ENCODE measurements at places on chromosomes 7 and 10.

DNA sequence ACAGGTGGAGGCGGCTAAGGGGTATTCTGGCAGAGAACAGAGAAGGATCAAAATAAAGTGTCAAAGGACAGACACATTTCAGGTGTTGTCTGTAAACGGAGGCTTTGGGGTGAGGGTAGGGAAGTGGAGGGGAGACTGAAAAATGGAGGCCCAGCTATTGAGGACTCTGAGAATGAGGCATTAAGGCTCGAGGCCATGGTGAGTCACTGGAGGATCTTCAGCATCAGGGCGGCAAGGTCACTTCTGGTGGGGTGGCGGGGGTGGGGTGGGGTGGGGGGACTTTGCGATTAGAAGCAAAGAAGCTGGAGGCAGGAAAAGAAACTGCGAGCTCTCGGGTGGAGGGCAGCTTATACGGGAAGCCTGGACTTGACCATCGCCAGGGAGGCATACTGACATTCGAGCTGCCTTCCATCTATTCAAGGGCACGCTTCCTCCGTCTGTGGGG, 58.4 kb upstream of the PCGF5 start:
- no peaks in the 10 kb centered on the region for H3K36me3 ChIP-seq
- DNase-seq, result no peak
- H3K4me3 ChIP-seq, result peak overlapping the region; percentile 86

- H3K36me3 ChIP-seq, result no peaks in the 10 kb centered on the region
- no peak overlapping the region for H3K27ac ChIP-seq
- no peak overlapping the region for H3K4me3 ChIP-seq
- H3K27me3 ChIP-seq, result peaks cover 2% of the 10 kb centered on the region
- H3K4me1 ChIP-seq, result no peaks in the 10 kb centered on the region
- DNase-seq, result no peak
Observed at GRCh38 chr10:63760708-63761047, 239.5 kb downstream of the REEP3 start.

DNA sequence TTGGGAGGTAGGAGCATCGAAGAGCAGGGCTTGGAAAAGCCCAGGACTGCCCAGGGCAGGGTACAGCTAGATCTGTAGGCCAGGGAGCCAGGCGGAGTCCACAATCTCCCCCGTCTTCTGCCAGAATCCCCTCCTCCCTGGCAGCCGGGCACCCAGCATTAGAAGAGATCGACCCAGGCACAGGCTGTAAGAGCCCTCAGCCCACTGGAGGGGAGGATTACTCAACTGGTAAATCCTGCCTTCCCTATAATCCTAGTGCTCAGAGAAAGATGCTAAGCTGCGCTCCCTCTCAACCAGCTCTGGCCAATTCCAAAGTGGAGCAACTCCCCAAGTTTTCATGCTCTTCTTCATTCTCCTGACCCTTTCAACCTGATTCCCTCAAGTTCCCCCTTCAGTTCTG, 3.2 kb downstream of the SPOCK2 start:
- peaks cover 49% of the 10 kb centered on the region for H3K4me1 ChIP-seq
- H3K4me3 ChIP-seq, result no peak overlapping the region
- no peak for DNase-seq
- H3K36me3 ChIP-seq, result peaks cover 10% of the 10 kb centered on the region
- H3K27ac ChIP-seq, result peak overlapping the region; percentile 95

GRCh38 chr10:119447421-119447820, 95.1 kb downstream of the RGS10 start:
- H3K4me3 ChIP-seq, result no peak overlapping the region
- peaks cover 25% of the 10 kb centered on the region for H3K4me1 ChIP-seq
- no peak overlapping the region for H3K27ac ChIP-seq
- DNase-seq, result no peak
- H3K36me3 ChIP-seq, result peaks cover 15% of the 10 kb centered on the region

- DNase-seq, result no peak
- H3K36me3 ChIP-seq, result peaks cover 10% of the 10 kb centered on the region
- no peak overlapping the region for H3K4me3 ChIP-seq
- peaks cover 17% of the 10 kb centered on the region for H3K4me1 ChIP-seq
Observed at GRCh38 chr7:134461916-134462315, 3.0 kb upstream of the AKR1B1 start.

- H3K36me3 ChIP-seq, result peaks cover 8% of the 10 kb centered on the region
- no peak for DNase-seq
- no peak overlapping the region for H3K4me3 ChIP-seq
- H3K27ac ChIP-seq, result no peak overlapping the region
- H3K27me3 ChIP-seq, result no peaks in the 10 kb centered on the region
- H3K4me1 ChIP-seq, result peaks cover 6% of the 10 kb centered on the region
Observed at GRCh38 chr7:70545214-70545613, 586.7 kb upstream of the GALNT17 start.

DNA sequence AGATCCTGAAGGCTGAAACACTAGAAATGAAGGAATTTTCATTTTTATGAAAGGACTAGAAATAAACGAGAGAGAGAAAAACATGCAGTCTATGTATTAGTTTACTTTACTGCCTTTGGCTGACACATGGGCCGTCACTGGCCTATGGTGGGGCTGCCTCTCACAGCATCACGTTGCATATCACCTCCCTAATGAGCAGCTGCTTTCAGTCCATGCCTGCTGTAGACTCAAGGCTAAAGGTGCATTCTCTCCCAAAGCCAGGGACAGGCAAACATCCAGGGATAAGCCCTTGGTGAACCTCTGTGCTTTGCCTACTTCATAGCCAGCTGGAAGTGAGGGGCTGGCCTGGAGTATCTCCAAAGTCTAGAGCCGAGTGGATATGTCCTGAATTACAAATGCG, 359.4 kb downstream of the GPAM start:
- DNase-seq, result no peak
- H3K27me3 ChIP-seq, result peaks cover 2% of the 10 kb centered on the region
- H3K36me3 ChIP-seq, result no peaks in the 10 kb centered on the region
- H3K27ac ChIP-seq, result no peak overlapping the region

GRCh38 chr10:65949526-65949925, 976.3 kb upstream of the LRRTM3 start:
- no peaks in the 10 kb centered on the region for H3K36me3 ChIP-seq
- H3K27me3 ChIP-seq, result no peaks in the 10 kb centered on the region
- H3K27ac ChIP-seq, result no peak overlapping the region
- DNase-seq, result no peak

GRCh38 chr7:139041378-139042085, 5.7 kb upstream of the ZC3HAV1L start:
- peak overlapping the region; percentile 46 for H3K27ac ChIP-seq
- H3K4me3 ChIP-seq, result peak overlapping the region; percentile 2

- H3K27me3 ChIP-seq, result peaks cover 18% of the 10 kb centered on the region
- H3K27ac ChIP-seq, result no peak overlapping the region
- no peaks in the 10 kb centered on the region for H3K4me1 ChIP-seq
- no peak overlapping the region for H3K4me3 ChIP-seq
- no peak for DNase-seq
Observed at GRCh38 chr7:4845740-4846142, 16.1 kb downstream of the PAPOLB start.

GRCh38 chr10:75441196-75441595, 9.8 kb downstream of the LRMDA start:
- H3K4me3 ChIP-seq, result no peak overlapping the region
- no peak for DNase-seq
- peaks cover 10% of the 10 kb centered on the region for H3K27me3 ChIP-seq
- H3K4me1 ChIP-seq, result no peaks in the 10 kb centered on the region
- no peaks in the 10 kb centered on the region for H3K36me3 ChIP-seq

DNA sequence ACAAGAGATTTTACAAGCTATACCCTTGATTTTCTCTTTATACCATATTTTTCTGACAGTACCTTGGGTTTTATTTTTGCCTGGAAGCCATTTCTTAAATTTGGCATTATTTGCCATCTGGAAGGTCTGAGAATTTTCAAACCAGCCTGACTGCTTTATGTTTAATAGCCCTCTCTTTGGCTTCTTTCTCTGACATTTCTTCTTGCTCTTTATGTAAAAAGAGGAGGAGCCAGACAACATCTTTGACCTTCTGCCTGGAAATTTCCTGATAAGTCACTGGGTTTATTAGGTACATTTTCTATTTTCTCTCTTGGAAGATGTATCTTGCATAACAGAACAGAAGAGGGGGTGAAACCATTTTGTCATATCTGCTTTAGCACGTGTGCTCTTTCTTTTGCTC, 79.6 kb downstream of the LANCL2 start:
- H3K27me3 ChIP-seq, result no peaks in the 10 kb centered on the region
- H3K36me3 ChIP-seq, result peaks cover 7% of the 10 kb centered on the region
- no peak overlapping the region for H3K4me3 ChIP-seq

DNA sequence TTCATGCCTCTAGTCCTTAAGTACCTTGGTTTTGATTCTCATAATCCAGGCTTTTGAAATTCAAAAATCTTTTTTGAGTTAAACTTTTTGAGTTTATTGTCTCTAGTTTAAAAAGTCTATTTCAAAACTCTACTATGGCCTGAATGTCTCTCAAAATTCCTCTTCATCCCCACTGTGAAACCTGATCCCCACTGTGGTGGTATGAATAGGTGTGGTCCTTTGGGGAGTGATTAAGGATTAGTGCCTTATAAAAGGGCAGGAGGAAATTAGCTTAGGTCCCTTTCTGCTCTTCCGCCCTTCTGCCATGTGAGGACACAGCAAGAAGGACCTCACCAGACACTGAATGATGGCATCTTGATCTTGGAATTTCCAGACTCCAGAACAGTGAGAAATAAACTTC, 44.1 kb upstream of the JAZF1 start:
- DNase-seq, result no peak
- H3K27me3 ChIP-seq, result no peaks in the 10 kb centered on the region
- no peak overlapping the region for H3K4me3 ChIP-seq
- no peak overlapping the region for H3K27ac ChIP-seq
- no peaks in the 10 kb centered on the region for H3K36me3 ChIP-seq

DNA sequence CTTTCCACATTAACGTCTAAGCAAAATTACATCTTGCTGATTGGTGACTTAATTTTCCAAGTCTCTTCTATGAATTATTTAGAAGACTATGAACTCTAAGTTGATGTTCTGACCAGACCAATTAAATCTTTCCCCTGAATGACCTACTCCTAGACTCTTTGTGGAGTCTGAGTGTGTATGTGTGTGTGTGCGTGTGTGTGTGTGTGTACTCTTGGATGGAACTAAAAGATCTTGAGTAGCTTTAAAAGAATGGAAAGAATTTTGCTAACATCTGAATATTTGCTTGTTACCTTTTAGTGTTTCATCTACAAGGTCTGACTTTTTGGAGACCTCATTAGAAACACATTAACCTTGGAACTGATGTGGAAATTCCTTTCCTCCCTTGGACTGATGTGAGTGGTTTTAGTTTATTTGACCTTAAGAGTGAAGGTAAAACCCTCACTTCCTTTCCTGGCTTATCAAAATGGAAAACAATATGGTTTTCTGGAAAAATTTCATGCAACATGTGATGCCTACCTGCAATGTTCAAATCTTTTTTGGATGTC, 257.1 kb downstream of the GATA3 start:
- H3K27ac ChIP-seq, result no peak overlapping the region
- DNase-seq, result no peak
- H3K4me3 ChIP-seq, result no peak overlapping the region
- no peaks in the 10 kb centered on the region for H3K4me1 ChIP-seq

DNA sequence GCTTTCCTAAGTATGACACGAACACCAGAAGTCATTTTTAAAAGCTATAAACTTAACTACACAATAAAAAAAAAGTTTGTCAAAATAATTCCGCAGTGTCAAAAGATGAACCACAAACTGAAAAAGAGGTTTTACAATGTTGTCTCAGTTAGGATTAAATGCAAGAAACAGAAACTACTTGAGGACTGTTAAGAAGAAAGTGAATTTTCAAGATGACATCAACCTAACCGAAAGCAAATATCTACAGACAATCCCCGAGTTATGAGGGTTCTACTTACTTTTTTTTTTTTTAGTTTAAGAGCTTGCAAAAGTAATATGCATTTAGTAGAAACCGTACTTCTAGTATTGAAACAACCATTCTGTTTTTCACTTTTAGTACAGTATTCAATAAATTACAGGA, 62.3 kb downstream of the TFPI2 start:
- H3K36me3 ChIP-seq, result no peaks in the 10 kb centered on the region
- peaks cover 3% of the 10 kb centered on the region for H3K27me3 ChIP-seq
- no peak for DNase-seq
- no peak overlapping the region for H3K4me3 ChIP-seq

DNA sequence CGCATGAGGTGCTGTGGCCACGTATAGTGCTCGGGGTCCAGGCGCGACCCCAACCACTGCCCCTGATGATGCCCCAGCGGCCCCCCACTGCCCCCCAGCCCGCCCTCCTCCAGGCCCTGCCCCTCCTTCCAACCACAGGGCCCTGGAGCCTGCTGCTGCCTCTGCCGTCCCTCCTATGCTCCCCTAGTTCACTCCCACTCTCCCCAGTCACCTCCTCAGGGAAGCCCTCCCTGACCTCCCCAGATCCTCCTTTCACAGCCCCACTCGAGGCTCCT, 93.8 kb downstream of the UNCX start:
- H3K4me3 ChIP-seq, result no peak overlapping the region
- peaks cover 10% of the 10 kb centered on the region for H3K27me3 ChIP-seq
- peaks cover 2% of the 10 kb centered on the region for H3K36me3 ChIP-seq
- no peak for DNase-seq

DNA sequence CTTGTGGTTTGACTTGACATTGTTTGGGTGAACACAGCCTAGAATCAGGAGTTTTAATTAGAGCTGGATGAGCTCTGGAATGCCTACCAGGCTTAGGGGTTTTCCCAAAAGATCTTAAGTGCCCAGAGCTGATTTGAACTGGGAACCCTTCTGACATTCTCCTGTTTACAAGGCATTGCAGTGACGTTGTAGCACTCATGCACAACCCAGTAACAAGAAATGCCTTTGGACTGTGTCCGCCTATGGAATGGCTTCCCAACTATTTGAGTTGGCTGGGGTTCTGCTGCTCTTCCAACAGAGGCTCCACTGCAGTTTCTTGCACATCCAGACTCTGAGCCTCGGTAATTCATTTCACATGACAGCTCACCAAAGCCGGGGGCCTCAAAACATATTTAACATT, 76.7 kb upstream of the MKX start:
- no peak for DNase-seq
- no peaks in the 10 kb centered on the region for H3K36me3 ChIP-seq
- H3K4me3 ChIP-seq, result no peak overlapping the region
- no peak overlapping the region for H3K27ac ChIP-seq

- H3K27me3 ChIP-seq, result no peaks in the 10 kb centered on the region
- DNase-seq, result no peak
- no peaks in the 10 kb centered on the region for H3K4me1 ChIP-seq
- no peak overlapping the region for H3K27ac ChIP-seq
Observed at GRCh38 chr7:158275711-158276413, 311.8 kb downstream of the PTPRN2 start.

GRCh38 chr10:75400163-75400770, 1.3 kb downstream of the ZNF503 start:
- H3K4me1 ChIP-seq, result peaks cover 11% of the 10 kb centered on the region
- no peak for DNase-seq
- peaks cover 2% of the 10 kb centered on the region for H3K36me3 ChIP-seq
- H3K27me3 ChIP-seq, result peaks cover 21% of the 10 kb centered on the region

DNA sequence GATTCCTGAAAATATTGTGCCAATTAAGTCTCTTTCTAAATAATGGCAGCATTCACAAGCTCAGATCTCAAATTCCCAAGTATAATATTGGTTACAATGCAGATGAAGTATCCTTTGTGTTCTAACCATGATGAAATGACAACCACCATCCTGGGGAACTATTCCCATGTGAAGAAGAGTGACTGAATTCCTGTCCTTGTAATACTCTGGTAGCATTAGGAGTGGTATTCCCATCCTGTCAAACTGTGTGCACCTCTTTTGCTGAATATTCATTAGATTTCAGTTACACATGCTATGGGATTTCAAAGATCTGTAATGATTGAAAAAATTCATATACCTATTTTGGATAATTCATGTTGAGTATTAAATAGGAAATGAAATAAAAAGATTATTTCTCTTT, 86.1 kb upstream of the SMIM30 start:
- DNase-seq, result no peak
- H3K36me3 ChIP-seq, result no peaks in the 10 kb centered on the region
- H3K4me3 ChIP-seq, result no peak overlapping the region
- no peak overlapping the region for H3K27ac ChIP-seq
- H3K4me1 ChIP-seq, result no peaks in the 10 kb centered on the region

GRCh38 chr7:24283897-24284698, at the start of gene NPY:
Gene NPY, plus strand, starts transcription at chr7:24284190. Its CDS starts 1,051 bp downstream, at chr7:24285241.
- peak within 1 kb of the TSS; percentile 79 for H3K4me3 ChIP-seq
- H3K4me1 ChIP-seq, result peaks cover 8% of the 10 kb centered on the region
- peak; percentile 11 for DNase-seq

Data from memory B cell (primary cell).